ENCODE measurements at places on chromosomes 13 and 19. TPM values are rescaled to one million over a fixed set of nuclear protein-coding genes. Genes with fewer than 3 reads are reported as not detected.

ZSWIM9 gene
- 12.0 TPM for total RNA-seq

PBX4 gene
- 4.6 TPM for total RNA-seq

PABPC3 gene
- 0.39 TPM for total RNA-seq

ABCA7 gene
- 74.4 TPM for total RNA-seq

Data from OCI-LY7 (cell line).